Amniotic epithelial cell (primary cell): ENCODE measurements at places on chromosomes 6 and 20.

DNA sequence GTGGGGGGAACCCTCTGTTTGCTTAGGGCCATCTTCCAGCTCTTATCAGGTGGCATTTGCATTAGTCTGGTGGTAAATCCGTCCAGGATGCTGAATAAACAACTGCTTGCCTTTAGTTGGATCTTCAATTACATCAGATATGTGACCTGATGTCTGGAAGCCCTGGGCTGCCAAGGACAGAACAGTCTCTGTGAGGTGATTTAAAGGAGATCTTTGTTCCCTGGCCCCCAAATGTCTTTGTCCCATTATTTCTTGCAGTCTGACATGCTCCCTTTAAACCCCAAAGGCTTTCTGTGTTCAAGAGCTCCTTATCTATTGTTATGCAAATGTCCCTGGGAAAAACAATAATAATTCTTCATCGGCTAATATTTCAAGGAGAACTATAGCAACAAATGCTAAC is 84.6 kb upstream of the SPTLC3 start:
- no peak for DNase-seq

DNA sequence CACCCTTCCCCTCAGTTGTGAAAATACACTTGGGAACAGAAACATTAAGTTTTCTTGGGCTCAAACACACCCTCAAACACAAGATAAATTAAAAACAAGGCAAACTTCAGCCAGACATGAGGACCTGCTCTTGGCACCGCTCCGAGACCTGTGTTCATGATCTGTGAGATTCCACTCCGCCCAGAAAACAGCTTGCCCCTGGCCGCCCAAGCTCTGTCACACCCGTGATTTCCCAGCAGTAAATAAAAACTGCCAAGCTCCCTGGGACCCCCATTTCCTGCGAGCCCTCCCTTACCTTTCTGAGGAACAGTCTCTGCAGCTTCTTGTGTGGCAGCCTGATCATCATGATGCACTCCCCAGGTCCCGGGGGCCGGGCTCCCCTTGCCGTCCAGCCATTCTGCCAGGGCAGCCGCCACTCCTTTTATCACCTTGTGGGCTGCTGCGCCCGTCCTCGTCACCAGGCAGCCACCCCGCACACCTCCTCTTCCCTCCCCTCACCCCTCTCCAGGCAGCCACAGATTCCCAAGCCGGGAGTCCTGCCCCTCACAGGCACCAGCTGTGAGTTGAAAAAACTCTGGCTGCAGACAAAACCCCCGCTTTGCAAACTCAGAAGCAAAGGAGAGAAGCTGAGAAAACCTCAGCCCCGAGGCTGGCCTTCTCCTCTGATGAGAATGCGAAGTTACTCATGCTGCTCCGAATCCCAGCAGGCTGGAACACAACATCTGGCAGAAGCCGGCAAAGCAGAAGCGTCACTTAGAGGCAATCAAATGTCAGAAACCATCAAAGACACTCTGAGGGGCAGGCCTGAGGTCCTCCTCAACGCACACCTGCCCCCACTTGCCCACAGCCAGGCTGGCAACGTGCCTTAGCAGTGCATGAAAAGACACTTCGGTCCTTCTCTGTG is 130.4 kb upstream of the RPS6KA2 start:
- no peak for DNase-seq

- no peak for DNase-seq
These were observed 162.0 kb downstream of the FAXC start for GRCh38 chr6:99187429-99187828.

DNA sequence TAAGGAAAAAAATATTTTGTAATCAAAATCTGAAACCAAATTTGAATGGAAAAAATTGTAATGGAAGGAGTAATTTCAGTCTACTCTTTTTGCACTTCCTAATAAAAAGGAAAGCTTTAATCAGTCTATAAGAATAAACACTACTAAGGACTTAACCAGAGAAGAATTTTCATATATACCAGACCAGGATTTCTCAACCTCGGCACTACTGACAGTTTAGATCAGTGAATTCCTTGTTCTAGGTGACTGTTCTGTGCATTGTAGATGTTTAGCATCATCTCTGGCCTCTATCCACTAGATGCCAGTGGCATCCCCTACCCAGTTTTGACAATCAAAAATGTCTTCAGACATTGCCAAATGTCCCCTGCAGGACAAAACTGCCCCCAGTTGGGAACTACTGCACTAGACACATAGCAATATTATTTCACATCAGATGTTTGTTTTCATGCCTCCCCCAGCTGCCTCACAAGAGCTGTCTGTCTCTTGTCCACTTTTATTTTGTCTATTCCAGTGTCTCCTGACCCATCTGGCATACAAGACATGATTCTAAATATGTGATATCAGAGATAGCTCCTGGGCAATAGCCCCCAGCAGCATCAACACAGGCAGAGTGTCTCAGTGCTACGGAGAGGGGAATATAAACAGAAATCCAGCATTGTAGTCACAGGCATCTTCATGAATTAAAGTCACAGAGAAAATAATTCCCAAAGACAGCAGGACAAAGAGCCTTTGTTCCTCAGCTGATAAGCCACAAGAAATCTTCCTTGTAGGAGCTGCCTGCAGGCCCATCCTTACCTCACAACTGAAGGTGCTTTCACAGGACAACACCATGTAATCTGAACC is 27.0 kb downstream of the DNAAF9 start:
- DNase-seq, result no peak

DNA sequence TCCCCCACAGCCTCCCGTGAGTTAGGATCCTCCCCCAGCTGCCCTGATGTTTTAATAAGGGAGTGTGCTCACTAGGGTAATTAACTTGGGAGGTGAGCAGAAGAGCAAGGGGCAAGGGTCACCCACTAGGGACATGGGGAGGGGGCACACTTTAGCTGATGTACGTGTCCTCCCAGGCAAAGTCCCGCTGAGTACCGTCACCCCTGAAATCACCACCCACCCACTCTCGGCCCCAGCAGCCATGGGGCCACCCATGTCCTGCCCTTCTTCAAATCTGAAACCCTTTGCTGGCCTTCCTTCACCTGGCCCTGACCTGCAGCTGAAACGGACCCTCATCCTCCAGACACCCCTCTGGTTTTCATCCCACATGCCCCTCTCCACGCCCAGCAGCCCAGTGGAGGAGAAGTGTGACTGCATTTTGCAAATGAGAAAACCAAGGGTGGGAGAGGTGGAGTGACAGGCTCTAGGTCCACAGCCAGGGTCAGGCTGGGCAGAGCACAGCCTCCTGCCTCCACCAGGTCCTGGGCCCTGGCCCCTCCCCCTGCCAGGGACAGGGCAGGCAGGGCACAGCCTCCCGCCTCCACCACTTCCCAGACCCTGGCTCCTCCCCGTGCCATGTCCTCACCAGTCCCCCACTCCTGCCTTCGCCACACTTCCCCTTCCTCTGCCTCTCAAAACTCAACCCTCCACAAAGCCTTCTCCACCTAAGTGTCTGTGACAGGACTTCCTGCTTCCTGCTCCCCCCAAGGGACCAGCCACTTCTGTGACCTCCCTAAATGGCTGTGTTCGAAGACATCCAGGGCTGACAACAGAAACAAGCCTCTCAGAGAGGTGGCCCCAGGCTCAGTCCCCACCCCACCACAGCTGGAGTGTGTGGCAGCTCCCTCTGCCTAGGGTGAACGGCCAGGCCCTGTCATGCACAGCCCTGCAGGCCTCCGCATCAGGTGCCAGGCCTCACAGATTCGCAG is 15.1 kb downstream of the ACSS1 start:
- DNase-seq, result no peak

GRCh38 chr6:89792881-89793280 is 26.7 kb downstream of the MDN1 start:
- DNase-seq, result peak; percentile 55

DNA sequence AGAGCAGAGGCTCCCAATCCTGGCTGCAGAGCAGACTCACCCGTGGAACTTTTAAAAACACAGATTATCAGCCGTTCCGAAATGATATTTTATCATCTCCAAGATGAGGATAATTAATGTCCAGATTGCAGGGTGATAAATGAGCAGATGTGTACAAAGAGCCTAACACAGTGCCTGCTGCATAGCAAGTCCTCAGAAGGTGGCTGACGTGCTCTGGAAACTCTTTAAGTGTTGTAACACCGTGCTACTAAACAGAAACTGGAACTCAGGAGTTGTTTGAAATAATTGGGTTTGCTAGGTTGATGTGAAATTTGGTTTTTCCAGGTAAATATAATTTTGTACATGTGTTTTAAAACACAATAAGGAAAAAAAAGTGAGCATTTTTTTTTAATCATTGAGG is 118.0 kb downstream of the ARMC2 start:
- DNase-seq, result no peak

DNA sequence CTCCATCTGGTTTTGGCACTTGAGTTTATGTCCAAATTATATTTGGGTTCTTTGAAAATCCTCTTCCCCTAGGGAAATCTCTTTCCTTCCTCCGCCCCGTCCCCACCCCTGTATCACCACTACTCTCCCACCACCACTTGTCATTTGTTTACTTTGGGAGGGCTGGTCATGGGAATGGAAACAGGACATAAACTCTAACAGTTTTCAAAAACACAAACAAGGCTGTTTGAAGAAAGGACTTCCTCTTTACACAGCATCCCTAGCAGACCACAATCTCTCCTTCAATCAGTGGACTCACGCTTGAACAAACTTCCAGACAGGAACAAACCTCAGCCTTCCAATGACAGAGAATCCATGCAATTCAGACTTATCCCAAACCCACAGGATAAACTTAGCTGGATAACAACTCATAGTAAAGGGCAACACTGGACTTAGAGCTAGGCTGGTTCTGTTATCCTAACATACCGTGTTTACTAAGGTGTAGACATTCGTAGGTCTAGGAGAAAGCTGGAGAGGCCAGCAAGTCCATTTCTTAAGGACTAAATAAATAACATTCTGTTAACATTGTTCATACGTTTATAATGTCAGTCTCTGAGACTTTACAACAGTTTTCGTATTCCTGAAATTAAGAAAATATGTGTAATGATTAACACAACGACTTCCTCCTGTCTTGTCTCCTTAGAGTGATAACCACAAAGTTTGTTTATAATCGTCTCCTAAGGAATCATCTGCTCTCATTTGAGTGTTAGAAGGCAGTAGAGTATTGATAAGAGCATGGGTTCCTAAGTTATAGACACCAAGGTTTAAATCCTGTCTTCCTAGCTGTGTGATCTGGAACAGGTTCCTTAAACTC is 44.1 kb upstream of the CTAGE9 start:
- DNase-seq, result no peak

DNA sequence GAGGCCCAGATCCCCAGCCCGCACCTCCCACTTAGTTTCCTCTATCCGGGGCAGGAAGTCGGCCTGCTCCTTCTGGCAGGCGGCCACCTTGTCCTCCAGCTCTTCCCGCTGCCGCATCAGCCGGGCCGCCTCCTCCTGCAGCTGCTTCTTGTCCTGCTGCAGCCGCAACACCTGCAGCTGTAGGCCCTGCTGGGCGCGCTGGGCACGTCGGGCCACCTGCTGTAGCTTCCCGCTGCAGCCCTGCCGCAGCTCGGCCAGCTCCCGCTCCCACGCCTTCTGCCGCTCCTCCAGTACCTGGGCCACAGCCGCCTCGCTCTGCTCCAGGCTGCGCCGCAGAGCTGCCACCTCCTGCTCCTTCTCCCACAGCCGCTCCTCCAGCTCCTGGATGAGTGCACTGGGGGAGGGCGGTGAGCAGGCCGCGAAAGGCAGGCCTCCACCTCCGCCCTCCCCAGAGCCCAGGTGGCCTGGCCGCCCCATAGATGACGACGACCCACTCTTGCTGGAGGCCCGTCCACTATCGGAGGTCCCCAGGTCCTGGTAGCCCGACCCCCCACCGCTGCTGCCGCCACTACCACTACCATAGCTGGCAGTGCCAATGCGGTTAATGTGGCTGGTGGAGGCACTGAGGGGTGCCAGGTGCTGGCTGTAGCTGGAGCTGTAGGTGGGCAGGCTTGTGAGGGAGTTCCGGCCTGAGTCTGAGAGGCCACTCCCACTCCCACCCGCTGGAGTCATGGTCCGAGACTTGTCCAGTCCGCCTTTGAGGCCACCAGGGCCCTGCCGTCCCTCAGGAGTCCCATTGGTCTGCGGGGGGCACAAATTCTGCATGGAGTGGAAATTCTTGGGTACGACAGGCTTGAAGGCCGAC is 6.0 kb upstream of the FASTKD5 start:
- no peak for DNase-seq
